NCI-H1436 (cell line): ENCODE measurements at places on chromosomes 7 and 10.

DNA sequence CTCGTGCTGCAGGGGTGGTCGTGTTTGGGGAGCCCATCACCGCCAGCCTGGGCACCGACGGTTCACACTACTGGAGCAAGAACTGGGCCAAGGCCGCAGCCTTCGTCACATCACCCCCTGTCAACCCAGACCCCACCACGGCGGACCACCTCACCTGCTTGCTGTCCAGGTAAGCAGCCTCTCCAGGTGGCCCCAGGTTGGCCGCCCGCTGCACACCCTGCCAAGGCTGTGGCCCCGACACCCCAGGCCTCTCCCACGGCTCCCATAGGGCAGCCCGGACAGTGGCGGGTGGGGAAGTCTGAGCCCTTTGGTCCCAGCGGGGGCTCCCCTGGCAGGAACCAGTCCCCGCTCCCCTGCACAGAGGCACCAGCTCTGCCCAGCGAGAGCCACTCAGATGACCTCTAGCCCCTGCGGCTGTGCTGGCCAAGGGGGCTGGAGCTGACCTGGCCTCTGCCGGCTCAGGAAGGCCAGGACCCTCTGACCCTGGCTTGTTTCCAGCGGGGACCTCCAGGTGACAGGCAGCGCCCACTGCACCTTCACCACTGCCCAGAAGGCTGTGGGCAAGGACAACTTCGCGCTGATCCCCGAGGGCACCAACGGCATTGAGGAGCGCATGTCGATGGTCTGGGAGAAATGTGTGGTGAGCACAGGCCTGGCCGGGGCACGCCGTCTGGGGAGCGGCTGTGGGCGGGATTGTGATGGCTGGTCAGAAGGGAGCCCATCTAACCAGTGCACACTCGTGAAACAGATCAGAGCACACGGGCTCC is 13.8 kb downstream of the DPYSL4 start:
- no peak for DNase-seq

- DNase-seq = no peak
These were observed 201.9 kb upstream of the SHH start for GRCh38 chr7:156014201-156014600.

GRCh38 chr10:133276435-133277201 is at the start of gene ADAM8:
TSS of gene ADAM8 (minus strand) at chr10:133276868. CDS start at chr10:133276817, 51 bp downstream.
- no peak for DNase-seq

GRCh38 chr10:105017116-105017515 is 376.0 kb downstream of the SORCS3 start:
- DNase-seq = no peak

DNA sequence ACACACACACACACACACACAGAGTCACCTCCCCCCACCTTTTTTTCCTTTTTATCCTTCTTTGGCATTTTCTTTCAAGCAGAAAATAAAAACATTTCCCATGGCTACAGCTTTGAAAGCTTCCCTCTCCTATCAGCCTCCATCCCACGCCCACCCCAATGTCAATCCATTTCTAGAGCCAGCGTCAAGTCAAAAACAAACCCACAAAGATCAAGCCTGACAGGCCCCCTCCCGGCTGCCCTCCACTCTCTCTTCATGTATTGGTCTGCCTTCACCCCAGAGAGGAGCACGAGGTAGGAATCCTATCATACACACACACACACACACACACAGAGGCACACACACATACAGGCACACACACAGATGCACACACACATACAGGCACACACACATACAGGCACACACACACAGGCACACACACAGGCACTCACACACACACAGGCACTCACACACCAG is 8.0 kb upstream of the TNRC18 start:
- DNase-seq = no peak

DNA sequence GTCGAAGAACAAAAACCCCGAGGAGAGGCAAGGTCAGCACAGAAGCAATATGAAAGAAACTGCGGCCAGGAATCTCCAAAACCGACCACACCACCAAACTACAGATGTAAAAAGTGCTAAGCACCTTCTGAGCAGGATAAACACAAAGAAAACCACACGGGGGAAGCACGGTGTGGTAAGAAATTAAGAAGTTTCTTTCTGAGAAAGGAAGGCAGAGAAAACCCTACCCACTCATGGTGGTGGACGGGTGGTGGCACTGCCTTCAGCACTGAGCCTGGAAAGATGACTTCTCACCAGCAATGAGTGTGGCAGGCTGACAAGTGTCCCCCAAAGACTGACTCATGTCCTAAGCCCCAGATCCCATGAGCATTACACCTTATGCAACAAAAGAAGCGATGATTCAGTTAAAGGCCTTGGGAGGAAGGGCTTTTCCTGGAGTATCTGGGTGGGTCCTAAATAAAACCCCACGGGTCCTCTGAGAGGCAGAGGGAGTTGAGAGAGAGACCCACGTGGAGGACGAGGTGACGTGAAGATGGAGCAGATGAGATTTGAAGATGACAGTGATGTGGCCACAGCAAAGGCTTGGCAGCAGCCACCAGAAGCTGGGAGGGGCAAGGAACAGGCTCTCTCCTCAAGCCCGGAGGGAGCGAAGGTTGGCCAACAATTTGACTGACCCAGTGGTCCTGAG is 124.9 kb downstream of the DLG5 start:
- DNase-seq = no peak

- DNase-seq = no peak
These were observed 196.5 kb downstream of the PARD3 start for GRCh38 chr10:34618611-34619010.

- no peak for DNase-seq
These were observed 13.7 kb downstream of the BPGM start for GRCh38 chr7:134660242-134660785.
